ENCODE measurements at places on chromosomes 16 and 17.

GRCh38 chr17:28828294-28829040 lies 14.1 kb downstream of the FAM222B start:
- no peak for DNase-seq

- DNase-seq: no peak
These were observed 158.9 kb upstream of the CIBAR2 start for GRCh38 chr16:85271198-85271597.

DNA sequence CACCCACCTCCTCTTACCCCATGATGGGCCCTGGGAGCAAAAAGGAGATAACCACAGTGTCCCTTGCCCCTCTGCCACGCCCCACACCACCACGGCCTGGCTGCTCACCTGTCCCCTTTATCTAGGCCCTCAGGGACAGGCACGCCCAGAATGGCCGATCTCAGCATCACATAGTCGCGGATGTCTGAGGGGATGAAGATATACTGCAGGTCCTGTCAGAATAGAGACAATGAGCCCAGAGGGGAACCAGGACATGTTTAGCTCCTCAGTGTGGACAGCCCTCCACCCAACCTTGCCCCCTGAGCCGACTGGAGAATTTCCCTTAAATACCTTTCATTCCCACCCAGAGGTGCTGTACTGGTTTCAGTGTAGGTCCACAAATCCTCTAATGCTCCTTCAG lies 15.2 kb downstream of the ST6GALNAC2 start:
- no peak for DNase-seq

DNA sequence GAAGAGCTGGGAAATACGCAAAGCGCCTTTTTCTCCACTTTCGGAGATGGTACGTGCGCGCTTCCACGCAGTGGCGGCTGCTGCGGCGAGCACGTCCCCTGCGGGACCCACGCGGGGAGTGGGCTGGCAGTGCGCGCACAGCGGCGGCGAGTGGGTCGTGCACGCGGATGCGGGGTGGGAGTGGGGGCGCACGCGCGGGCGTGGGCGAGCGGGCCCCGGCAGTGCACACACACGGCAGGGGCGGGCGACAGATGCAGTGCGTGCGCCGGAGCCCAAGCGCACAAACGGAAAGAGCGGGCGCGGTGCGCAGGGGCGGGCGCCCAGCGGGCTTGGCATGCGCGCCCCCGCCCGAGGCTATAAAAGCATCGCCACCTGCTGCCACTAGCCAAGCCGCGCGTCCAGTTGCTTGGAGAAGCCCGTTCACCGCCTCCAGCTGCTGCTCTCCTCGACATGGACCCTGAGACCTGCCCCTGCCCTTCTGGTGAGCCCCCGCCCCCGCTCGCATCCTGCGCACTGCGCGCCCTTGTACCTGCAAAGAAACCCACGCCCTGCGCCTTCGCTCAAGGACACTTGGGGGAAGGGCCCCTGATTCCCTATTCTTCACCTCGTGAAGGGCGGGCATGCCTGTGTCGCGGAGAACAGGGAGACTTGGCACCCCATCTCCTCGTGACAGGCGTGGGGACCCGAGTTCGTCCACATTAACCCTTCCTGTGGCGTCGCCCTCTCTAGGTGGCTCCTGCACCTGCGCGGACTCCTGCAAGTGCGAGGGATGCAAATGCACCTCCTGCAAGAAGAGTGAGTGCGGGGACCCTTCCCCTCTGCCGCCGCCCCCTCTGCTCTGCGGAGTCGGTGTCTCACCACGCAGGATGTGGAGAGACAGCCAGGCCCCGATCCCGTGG lies at the start of gene MT3:
Gene MT3, plus strand, starts transcription at position 388 of the 899 bp plus-strand sequence. Its CDS starts 63 bp downstream, at position 451.
- DNase-seq: peak; percentile 63

DNA sequence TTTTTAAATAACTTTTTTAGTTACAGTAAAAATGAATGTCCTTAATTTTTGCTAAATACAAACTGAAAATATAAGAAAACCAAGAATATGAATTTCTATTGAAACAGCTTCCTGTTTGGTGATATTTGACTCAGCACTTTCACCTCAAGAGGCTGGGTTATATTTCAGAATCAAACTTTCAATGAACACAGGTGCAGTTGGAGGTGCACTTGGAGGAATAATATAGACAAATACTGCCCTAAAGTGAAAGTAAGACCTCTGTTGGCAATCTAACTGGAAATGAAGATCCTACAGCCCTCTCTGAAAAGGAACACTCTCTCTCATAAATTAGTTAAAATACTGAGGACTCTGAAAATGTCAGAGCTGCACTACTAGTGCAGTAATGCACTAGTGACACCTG lies 106.2 kb downstream of the BRIP1 start:
- DNase-seq: no peak

- DNase-seq: peak; percentile 57
These were observed 652 bp upstream of the SLC25A19 start for GRCh38 chr17:75289832-75290337.

DNA sequence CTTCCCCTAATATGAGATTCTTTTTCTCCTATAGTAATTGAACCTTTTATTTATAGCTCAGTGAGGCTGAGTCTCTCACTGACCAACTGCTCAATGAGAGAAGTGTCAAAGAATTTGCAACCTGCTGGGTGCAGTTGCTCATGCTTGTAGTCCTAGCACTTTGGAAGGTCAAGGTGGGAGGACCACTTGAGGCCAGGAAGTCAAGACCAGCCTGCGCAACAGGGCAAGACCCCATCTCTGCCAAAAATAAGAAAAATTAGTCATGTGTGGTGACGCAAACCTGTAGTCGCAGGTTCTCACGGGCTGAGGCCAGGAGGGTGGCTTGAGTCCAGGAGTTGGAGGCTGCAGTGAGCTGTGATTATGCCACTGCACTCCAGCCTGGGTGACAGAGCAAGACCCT lies 30.9 kb upstream of the CRYBA1 start:
- no peak for DNase-seq

Measured in hippocampal formation (tissue), 2 donors.